ENCODE measurements at places on chromosomes 5 and 9.

DNA sequence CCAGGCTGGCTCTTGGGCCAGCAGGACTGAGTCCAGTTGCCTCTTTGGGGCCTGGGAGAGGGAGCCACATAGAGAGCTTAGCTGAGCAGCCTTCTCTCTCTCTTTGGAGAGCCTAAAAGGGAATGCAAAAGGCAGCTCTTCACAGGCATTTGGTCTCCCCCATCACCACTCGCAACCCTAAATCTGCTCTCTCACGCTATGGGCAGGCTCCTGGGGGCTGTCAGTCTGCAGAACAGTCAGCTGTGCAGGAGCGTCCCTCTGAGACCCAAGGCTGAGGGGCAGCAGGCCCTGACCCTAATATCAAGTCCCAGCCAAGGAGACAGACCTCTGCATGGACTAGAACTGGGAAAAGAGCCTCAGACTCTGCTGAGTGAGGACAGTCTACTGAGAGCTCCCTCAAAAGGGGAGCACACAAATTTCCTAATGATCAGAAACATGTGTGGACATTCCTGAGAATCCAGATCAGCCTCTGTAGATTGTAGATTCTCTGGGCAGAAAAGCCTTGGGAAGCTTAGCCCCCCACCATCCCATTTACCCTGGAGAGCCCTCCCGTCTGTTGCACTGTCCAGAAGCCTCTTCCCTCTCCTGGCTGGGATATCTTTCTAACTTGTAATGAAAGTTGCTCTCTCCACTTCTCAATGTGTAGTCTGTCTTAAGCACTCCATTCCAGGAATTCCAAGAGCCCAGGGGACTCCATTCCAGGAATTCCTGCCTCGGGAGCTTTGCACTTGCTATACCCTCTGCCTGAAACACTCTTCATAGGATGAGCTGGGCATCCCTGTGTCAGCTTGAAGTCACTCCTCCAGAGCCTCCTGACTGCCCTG is 79.4 kb downstream of the FAM114A2 start:
- DNase-seq = peak; percentile 6

GRCh38 chr9:6467006-6467625 is 54.1 kb downstream of the UHRF2 start:
- no peak for DNase-seq

- DNase-seq = no peak
Observed at GRCh38 chr5:150616024-150616470, 24.4 kb upstream of the SYNPO start.

DNA sequence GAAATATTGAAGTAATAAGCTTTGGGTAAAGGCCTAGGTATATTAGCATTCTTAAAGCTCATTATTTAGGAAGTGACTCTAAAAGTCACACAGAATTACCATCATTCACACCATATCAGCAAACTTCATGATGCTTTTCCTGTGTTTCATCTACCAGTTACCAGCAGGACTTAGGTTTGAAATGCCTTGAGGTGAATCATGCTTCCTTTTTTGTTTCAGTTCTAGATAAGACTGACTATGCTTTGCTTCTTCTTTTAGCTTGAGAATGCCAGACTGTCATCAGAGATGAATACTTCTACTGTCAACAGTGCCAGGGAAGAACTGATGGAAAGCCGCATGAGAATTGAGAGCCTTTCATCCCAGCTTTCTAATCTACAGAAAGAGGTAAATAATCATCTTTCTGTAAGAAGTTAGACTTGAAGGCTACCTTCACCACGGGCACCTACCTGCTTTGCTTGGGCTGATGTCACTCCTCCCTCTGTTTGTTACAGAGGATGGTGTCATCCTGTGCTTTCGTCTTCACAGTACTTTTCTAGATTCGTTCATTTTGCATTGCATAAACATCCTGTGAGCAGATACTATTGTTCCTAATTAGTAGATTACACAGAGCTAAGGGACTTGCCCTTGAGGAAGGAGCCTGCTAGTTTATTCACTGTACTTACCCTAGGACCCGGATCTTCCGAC is 34.7 kb downstream of the LMNB1 start:
- no peak for DNase-seq

DNA sequence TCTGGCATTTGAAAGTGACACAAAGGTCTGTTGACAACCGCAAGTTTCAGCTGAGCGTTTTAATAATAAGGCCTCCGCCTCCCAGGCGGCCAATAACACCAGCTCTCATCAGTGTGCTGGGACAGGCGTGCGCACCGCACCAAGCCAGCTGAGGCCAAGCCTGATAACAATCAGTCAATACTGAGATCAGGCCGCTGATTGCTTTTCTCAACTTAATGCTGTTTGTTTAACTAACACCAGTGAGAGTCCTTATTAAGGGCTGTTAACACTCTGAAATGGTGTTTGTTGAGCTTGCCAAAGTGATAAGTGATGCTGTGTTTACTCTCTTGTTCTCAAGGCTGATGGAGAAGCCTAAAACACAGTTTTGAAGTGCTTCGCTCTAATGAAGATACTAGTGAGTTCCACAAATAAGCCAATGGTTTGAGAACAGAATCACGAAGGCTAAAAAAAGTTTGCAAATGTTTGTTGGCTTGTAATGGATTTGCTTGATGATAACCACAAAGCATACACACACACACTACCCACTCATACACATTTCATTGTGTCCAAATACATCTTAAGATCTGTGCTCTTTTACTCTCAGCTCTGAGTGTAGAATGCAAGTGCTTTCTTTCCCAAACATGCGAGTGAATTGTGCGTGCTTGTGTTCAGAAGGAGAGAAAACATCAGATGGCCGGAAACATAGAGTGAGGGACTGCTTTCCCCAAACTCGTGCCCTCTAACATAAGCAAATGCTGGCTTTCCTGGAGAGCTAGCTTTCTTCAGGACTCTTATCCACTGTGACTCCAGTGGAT is 330.4 kb upstream of the KLF4 start:
- no peak for DNase-seq

- DNase-seq = no peak
Observed at GRCh38 chr9:17739022-17739421, 160.2 kb downstream of the SH3GL2 start.

DNA sequence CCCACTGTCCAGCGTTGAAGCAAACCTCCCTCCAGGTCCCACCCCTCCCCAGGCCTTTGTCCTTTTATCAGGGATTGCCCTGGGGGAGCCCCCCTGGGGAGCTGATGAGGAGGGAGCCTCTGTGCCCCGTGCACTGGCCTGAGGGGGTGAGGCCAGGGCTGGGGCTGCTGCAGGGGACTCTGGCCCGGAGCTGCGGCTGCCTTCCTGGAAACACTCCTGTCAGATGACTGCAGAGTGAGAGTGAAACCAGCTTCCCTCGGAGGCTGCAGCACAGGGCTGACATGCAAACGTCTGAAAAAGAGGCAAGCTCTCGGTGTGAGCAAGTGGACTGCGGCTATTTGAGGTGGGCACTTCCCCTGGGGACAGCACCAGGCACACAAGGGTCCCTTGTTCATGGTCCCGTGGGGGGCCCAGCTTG is 4.6 kb upstream of the TRAF2 start:
- DNase-seq = no peak

All from substantia nigra (tissue), 51 donors.